MCF 10A (cell line): ENCODE measurements at places on chromosomes 7 and 10.
A peak's percentile ranks its signal among the peaks of the same experiment; 100 is the strongest.

DNA sequence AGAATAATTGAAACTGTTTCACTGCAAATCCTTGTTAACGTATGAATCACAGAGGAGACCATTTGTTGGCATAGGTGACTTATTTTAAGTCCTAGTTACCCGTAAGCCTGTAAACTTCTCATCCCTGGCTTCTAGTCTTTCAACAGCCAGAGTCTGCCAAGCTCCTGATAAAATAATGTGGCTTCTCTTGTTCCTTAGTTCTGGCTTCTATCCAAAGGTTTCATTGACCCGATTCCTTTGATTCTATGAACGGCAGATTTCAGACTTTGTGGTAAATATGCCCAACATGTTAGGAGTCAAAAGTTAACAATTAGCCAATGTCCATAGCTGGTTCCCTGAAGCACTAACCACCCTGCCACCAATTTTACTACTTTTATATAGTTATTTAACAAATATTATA, 23.3 kb downstream of the DNAH11 start:
- no peak for DNase-seq

GRCh38 chr7:1535701-1536454, 5.4 kb downstream of the MAFK start:
- no peak for DNase-seq

- DNase-seq, result peak; percentile 51
Measured at GRCh38 chr7:24477398-24478136, 95.7 kb upstream of the PALS2 start.

GRCh38 chr10:110330675-110331074, 26.0 kb upstream of the SMNDC1 start:
- no peak for DNase-seq

GRCh38 chr7:7329326-7329725, 147.0 kb downstream of the C1GALT1 start:
- peak; percentile 64 for DNase-seq
